ENCODE measurements at places on chromosomes 7 and 10. TPM values are rescaled to one million over a fixed set of nuclear protein-coding genes. Genes with fewer than 3 reads are reported as not detected.
A peak's percentile ranks its signal among the peaks of the same experiment; 100 is the strongest.

- no peaks in the 10 kb centered on the region for H3K36me3 ChIP-seq
- peaks cover 22% of the 10 kb centered on the region for H3K4me1 ChIP-seq
- no peak overlapping the region for H3K4me3 ChIP-seq
- no peaks in the 10 kb centered on the region for H3K27me3 ChIP-seq
These were observed 74.0 kb downstream of the ARID5B start for GRCh38 chr10:61975391-61975932.

DNA sequence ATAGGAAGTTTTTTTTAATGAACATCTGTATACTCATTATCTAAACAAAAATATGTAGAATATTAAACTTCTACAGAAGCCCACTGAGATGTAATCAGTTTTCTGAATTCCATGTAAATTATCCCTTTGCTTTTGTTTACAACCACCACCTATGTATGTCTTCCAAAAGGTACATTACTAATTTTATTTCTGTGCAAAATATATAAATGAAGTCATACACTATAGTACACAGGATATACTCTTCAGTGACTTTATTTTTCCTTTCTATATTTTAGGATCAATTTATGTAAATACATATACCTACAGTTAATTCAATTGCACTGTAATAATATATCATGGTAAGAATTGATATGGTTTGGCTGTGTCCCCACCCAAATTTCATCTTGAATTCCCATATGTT, 1236.9 kb downstream of the DNAJB9 start:
- no peaks in the 10 kb centered on the region for H3K27me3 ChIP-seq
- H3K4me1 ChIP-seq = no peaks in the 10 kb centered on the region
- no peaks in the 10 kb centered on the region for H3K36me3 ChIP-seq
- no peak overlapping the region for H3K4me3 ChIP-seq

DNA sequence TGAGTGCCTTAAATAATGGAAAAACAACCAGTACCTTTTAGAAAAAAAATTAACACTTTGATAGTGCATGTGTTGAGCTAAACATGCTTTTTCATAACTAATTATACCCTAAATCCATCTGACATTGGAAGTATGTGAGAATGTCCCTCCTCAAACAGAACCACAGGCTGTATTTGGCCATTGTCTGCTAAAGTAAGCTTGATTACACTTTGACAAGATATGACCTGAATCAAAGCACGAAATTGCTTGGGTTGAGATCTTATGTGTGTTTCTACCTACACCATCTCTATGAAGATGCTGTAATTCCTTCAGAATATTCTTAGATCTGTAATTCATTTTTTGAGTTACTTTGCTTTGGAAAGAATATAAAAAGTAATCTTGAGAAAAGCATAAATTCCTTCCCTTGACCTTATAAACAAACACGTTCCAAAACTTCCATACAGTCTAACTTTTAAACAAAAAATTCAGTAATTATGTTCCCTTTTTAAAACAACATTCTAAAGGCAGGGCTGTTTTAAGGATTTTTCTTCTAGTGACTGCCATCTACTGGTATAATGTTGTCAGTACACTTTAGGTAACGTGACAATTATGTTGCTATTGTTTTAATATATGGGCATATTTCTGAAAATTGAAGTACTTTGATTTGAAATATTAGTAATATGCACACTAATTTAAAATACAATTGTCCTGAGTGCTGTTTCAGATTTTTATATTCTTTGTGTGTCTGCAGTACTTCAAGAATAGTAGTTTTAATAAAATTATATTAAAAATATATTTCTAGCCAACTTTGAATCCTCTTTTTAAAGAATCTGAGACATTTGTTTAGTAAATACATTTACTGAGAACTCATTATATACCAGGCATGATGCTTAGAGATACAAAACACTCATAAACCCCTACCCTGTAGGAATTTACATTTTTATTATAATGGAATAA, 20.9 kb downstream of the CD36 start:
- no peak overlapping the region for H3K27ac ChIP-seq
- H3K4me3 ChIP-seq = no peak overlapping the region
- DNase-seq = peak; percentile 44
- H3K4me1 ChIP-seq = no peaks in the 10 kb centered on the region
- H3K36me3 ChIP-seq = no peaks in the 10 kb centered on the region
- no peaks in the 10 kb centered on the region for H3K27me3 ChIP-seq

- no peaks in the 10 kb centered on the region for H3K36me3 ChIP-seq
- peak; percentile 74 for DNase-seq
- no peak overlapping the region for H3K4me3 ChIP-seq
- H3K27ac ChIP-seq = peak overlapping the region; percentile 84
These were observed 31.9 kb downstream of the ARL4A start for GRCh38 chr7:12719141-12719919.

- no peak for DNase-seq
- H3K4me3 ChIP-seq = no peak overlapping the region
- H3K27ac ChIP-seq = no peak overlapping the region
These were observed 64.6 kb downstream of the WDR37 start for GRCh38 chr10:1120801-1121211.

DNA sequence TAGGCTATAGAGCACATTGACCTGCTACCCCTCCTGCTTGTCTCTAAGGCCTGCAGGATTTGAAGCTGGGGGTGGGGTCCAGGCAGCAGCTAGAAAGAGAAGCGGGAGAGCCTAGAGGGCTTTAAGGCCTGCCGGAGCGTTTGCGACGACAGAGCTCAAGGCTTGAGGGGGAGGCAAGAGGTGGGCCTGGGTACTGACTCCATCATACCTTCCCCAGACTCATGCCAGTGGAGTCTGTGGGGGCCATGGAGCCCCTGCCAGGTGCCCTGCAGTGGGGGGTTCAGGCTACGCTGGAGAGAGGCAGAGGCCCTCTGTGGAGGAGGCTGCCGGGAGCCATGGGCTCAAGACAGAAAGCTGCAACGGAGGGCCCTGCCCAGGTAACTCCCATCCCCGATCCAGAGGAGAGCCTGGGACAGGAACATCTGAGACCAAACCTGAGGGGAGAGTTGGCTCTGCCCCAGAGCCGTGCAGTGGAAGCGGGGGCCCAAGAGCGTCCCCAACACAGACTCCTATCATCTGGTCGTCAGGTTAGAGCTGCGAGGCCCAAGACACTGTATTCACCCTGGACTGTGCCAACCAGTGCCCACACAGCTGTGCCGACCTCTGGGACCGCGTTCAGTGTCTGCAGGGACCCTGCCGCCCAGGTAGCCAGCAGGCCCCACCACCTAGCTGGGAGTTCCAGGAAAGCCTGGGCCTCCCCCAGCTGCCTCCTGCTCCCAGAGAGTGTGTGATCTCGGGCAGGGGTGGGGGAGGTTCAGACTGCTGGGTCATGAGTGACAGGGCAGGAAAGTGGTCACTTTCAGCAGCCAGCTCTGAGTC, 13.2 kb upstream of the ZNF862 start:
- H3K4me1 ChIP-seq = no peaks in the 10 kb centered on the region
- H3K27me3 ChIP-seq = no peaks in the 10 kb centered on the region
- no peak for DNase-seq
- no peak overlapping the region for H3K27ac ChIP-seq
- no peaks in the 10 kb centered on the region for H3K36me3 ChIP-seq

- DNase-seq = peak; percentile 84
- peaks cover 31% of the 10 kb centered on the region for H3K4me1 ChIP-seq
- no peaks in the 10 kb centered on the region for H3K27me3 ChIP-seq
- H3K4me3 ChIP-seq = no peak within 1 kb of the TSS
- H3K36me3 ChIP-seq = no peaks in the 10 kb centered on the region
- H3K27ac ChIP-seq = peak within 1 kb of the TSS; percentile 61
These were observed at the start of gene INHBA for GRCh38 chr7:41702635-41703371. INHBA (minus strand) TSS chr7:41703090; CDS start chr7:41700374, 2,716 bp downstream.

DNA sequence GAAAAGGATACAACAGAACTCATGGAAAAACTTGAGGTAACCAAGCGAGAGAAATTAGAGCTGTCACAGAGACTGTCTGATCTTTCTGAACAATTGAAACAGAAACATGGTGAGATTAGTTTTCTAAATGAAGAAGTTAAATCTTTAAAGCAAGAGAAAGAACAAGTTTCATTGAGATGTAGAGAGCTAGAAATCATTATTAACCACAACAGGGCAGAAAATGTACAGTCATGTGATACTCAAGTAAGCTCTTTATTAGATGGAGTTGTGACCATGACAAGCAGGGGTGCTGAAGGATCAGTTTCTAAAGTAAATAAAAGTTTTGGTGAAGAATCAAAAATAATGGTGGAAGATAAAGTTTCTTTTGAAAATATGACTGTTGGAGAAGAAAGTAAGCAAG, 62.1 kb downstream of the AKAP9 start:
- no peaks in the 10 kb centered on the region for H3K27me3 ChIP-seq
- no peaks in the 10 kb centered on the region for H3K36me3 ChIP-seq
- H3K4me1 ChIP-seq = no peaks in the 10 kb centered on the region
- no peak overlapping the region for H3K27ac ChIP-seq
- H3K4me3 ChIP-seq = no peak overlapping the region

DNA sequence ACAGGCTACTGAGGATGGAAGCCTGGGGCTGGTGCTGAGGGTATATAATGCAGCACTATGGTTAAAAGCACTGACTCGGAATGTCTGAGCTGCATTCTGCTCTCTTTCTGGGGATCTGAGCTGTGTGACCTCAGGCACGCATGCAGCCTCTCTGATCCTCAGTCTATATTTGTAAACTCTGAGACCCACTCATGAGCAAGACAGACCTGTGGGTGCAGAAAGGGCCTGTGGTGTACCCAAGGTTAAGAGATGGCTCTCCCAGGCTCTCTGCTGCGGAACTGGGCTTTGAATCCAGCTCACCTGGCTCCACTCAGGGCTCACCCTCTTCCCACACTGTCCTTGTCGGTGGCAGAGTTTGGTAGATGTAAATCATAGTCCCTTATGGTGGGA, 89.9 kb downstream of the CHST15 start:
- no peaks in the 10 kb centered on the region for H3K27me3 ChIP-seq
- peaks cover 2% of the 10 kb centered on the region for H3K36me3 ChIP-seq
- H3K4me1 ChIP-seq = no peaks in the 10 kb centered on the region
- no peak overlapping the region for H3K4me3 ChIP-seq
- H3K27ac ChIP-seq = no peak overlapping the region
- DNase-seq = no peak

DNA sequence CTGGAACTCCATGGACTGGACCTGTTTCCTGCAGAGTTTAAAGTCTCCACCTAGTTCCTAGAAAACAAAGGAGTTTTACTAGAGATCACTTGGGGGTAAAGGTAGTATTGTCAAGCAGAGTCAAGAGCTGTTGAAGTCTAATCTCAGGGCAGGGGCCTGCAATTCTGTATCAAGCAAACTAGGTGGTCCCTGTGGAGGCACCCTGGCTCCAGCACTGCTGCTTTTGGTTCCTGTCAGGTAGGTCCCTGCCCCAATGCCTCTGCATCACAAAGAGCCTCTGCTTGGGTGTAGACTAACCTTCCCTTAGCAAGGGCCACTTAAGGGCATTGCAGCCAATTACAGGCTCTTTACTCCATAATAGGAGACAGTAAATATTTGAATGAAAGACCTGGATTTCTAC, 22.5 kb downstream of the ZSCAN25 start:
- H3K4me1 ChIP-seq = no peaks in the 10 kb centered on the region
- H3K27ac ChIP-seq = no peak overlapping the region
- DNase-seq = no peak

- no peak for DNase-seq
- H3K27ac ChIP-seq = no peak overlapping the region
- H3K4me1 ChIP-seq = peaks cover 17% of the 10 kb centered on the region
- no peaks in the 10 kb centered on the region for H3K36me3 ChIP-seq
- H3K4me3 ChIP-seq = no peak overlapping the region
- H3K27me3 ChIP-seq = no peaks in the 10 kb centered on the region
These were observed 73.5 kb downstream of the CDK6 start for GRCh38 chr7:92762851-92763250.

DNA sequence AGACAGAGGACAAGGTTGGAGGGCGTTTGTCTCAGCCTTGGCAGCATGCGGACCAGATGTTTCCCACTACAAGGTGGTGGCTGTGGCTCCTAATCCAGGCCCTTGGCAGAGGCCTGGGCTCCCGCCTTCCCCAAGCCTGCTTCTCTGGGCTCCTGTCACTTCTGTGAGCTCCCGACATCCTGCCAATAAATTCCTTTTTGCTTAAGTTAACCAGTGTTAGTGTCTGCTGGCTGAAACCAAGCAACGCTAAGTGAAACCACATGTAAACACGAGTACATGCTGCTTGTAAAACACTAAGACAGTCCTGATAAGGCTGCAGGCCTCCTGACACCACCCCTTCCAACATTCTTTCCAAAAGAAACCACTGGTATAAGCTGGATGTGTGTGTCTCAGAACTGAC, 263.6 kb upstream of the ZMIZ1 start:
- no peaks in the 10 kb centered on the region for H3K36me3 ChIP-seq
- H3K4me3 ChIP-seq = no peak overlapping the region
- no peak for DNase-seq
- no peak overlapping the region for H3K27ac ChIP-seq

GRCh38 chr10:67650558-67650957, 45.4 kb downstream of the CTNNA3 start:
- H3K27ac ChIP-seq = no peak overlapping the region
- H3K4me3 ChIP-seq = no peak overlapping the region
- peaks cover 5% of the 10 kb centered on the region for H3K27me3 ChIP-seq
- DNase-seq = no peak
- no peaks in the 10 kb centered on the region for H3K36me3 ChIP-seq

DNA sequence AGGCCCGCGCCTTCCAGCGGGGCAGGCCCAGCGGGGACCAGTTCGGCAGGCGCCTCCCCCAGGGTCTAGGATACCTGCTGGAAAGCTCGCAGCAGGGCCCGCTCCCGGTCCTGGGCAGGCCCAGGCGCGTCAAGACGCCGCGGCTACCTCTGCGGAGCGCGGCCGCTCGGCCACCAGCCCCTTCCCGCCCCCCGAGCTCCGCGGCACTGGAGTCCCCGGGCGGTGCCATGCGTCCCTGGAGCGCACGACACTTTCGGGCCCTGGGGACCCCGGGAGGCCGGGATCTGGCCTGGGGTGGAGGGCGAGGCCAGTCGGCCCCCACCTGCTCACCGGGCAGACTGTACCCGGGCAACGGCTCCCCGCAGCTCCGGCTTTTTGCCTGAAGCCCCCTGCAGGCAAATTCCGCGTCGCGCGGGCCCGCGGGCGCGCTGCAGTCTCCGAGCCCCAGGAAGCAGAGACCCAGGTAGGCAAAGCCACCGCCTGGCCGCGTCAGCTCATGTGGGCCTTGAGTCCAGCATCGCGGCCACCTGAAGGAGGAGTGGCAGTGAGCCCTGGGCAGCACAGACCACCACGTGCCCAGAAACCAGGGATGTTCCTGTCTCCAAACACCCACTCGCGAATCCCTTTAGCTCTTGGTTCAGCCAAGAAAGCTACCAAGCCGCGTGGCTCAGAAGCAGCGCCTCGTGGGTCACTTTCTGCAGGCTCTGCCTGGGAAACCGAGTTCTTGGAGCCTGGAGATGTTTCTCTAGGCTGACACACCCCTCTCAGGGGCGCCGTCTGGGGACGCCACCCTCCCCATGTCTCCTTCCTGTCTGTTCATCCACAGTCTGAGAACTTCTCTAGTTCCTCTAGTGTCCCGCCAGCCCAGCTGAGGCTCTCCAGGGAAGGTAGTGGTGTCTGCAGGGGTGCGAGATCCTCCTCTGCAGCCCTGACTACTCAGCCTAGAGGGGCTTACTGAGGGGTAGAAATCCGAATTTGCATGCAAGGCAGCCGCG, 46.1 kb upstream of the APBB1IP start:
- H3K36me3 ChIP-seq = no peaks in the 10 kb centered on the region
- no peak overlapping the region for H3K4me3 ChIP-seq
- H3K27me3 ChIP-seq = no peaks in the 10 kb centered on the region

GRCh38 chr7:85356916-85357315, 170.1 kb upstream of the SEMA3D start:
- no peak overlapping the region for H3K27ac ChIP-seq
- no peaks in the 10 kb centered on the region for H3K36me3 ChIP-seq

The IDI2 gene
- not detected for total RNA-seq

The ASB10 gene
- total RNA-seq = not detected

The CISD1 gene
- total RNA-seq = 57.3 TPM

The HOXA7 gene
- total RNA-seq = 15.6 TPM
